ENCODE measurements at places on chromosomes 5 and 9.

GRCh38 chr5:143094087-143094521 is 309.4 kb downstream of the NR3C1 start:
- no peak for DNase-seq

- DNase-seq: no peak
Measured at GRCh38 chr5:113606298-113607134, 93.0 kb downstream of the YTHDC2 start.

DNA sequence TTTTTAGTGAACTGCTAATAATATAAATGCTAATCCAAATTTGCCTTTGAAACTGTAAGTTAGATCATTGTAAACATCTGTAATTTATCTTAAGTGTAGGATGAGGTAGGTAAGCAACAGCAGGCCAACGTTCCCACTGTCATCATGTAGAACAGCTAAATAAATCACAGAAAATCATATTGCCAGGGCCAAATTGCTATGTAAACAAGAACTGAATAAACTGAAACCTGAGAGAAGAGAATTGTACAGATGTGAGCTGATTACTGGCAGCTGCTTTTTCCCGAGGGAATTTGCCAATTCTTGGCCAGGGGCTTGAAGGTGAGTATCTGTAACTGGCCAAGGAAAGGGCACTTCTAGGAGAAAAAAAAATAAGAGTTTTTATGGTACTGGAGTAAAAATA is 97.6 kb downstream of the CDH10 start:
- DNase-seq: peak; percentile 17

DNA sequence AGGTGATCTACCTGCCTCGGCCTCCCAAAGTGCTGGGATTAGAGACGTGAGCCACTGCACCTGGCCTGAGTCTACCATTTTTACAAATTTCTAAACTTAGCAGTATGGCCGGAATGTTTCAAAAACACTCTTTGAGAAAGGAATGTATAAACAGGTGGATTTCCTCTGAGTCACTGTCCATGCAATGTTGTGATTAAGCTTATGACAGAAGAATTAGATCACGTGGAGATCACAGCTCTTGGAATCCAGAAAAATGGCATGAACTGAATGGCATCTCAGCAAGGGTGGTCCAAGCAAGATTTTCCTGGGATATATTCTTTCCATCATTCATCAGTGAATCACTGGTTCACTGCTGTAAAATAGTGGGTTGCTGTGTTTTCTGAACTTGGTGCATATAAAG is 865.0 kb downstream of the PTPRD start:
- DNase-seq: no peak

- DNase-seq: no peak
Measured at GRCh38 chr9:129411501-129412175, 209.3 kb downstream of the C9orf50 start.

GRCh38 chr9:108850293-108850897 is 5.4 kb downstream of the ACTL7B start:
- DNase-seq: no peak

DNA sequence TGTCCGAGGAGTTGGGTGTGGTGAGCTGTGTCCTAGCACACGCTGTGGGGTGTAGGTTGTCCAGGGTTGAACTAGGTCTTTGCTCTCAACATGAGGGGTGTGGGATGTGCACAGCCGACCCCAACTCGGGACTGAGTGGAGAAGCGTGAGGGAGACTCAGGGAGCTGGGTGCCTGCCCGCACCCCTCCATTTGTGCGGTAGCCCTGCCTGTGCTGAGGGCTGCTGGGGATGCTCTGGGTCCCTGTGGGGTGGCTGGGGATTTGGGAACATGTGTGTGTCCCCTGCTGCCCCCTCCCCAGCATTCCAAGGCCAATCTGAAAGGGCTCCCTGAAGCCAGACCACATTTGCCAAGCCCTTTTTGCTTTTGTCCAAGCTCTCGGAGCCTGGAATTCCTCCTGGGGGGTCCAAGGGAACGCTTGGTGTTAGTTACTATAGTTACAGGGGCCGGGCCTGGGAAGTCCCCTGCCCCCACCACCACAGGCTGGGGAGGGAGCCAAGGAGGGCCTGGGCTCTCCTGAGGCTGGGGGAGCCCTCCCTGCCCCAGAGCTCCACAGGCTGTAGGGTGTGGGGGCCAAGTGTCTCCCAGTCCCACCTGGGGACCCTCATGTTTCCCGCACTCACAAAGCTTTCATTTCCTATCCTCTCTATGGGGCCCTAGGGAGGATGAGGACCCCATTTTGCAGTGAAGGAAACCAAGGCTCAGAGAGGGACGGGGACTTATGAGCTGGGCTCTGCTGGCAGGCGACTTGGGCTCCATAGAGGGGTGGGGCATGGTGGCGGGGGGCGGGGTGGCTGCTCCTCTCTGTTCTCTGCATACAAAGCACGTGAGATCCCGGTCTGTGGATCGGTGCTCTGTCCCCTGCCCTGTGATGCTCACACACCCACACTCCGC is 1.1 kb downstream of the CRB2 start:
- no peak for DNase-seq

DNA sequence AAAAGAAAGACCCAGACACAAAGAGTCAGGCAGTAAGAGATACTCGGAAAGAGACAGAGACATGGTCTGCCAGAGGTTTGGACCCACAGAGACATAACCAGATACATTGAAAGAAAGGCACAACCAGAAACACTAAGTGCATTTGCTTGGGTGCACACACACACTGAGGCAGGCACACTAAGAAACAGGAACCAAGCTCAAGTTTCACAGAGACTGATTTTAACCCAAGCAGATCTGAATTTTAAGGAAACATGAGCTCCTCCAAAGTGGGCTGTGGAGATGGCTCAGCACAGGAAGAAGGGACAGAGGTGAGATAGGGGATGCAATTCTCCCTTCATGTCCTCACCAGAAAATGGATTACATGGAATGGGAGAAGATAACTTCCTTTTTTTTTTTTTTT is 9.5 kb downstream of the AQP3 start:
- DNase-seq: no peak

DNA sequence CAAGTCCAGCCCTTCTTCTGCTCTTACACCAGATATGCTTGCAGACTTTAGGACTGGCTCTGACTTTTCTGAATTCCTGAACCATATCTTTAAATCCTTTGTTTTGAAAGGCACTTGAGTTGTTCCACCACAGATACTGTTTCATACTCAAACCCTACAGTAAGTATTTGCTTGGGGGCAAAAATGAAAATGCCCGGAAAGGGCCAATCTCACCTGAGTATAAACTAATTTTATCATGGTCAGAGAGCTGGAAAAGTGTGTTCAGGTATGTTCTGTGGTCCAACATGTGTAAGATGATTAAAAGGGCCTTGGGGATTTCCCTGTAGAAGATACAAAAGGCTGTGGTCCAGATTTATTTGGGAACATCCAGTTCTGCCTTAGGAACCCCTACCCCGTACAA is 225.2 kb downstream of the MAN2A1 start:
- DNase-seq: no peak

GRCh38 chr9:2837915-2838314 is 6.0 kb downstream of the PUM3 start:
- DNase-seq: no peak

- no peak for DNase-seq
Measured at GRCh38 chr5:145598983-145599382, 236.2 kb downstream of the PRELID2 start.

DNA sequence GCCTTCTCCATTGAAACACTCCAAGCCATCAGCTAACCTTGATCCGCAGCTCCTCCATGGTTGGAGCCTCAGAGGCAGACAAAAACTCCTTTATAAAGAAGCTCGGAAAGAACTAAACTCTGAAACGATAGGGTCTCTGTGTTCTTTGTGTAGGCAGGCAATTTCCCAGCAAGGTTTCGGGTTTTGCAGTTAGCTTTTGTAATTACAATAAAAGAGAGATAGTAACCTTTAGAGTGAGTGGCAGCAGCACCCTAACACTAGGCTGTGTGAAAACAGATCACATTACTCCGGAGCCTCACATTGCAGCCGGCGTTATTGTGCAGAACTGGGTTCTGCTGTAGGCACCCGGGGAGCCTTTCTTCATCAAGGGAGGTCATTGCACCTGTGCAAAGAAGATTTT is 115.8 kb upstream of the MAP3K1 start:
- DNase-seq: no peak

DNA sequence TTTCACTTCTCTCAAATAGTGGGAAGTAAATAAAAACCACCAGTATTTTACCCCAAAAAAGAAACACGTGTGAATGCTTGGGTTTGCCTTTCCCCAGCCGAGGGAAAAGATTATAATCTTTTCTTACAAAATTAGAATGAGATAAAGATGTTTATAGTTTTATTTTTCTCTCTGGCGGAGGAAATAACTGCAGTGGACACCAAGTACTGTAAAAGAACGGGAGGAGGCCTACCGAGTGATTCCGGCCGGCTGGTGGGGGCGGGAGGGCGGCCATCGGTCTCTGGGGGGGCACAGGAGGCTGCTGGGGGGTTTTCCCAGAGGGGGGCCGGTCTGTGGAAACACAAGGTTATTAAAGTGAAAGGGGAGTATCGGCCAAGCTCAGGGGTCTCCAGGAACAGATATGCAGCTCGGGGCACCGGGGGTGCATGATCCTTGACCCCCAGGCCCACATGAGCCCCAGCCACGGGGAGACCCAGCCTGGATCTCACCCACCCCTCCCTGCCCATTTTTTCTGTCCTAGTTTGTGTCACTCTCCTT is 29.4 kb downstream of the LCP2 start:
- no peak for DNase-seq

GRCh38 chr9:95494022-95494415 is 22.8 kb downstream of the PTCH1 start:
- DNase-seq: peak; percentile 57

DNA sequence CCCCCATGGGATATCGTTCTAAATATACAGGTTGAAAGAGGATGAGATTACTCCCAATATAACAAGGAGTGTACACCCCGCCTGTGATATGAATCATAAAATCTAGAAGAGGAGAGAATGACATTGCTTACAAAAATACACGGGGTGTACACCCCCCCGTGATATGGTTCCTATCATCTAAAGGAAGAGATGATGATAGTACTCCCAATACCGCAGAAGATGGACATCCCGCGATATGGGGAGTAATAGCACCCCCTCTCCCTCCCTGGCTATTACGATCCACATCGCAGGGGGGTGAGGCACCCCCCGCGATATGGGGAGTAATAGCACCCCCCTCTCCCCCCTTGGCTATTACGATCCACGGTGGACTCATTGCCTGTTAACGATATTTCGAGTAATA is 124.6 kb downstream of the TMEM38B start:
- no peak for DNase-seq

DNA sequence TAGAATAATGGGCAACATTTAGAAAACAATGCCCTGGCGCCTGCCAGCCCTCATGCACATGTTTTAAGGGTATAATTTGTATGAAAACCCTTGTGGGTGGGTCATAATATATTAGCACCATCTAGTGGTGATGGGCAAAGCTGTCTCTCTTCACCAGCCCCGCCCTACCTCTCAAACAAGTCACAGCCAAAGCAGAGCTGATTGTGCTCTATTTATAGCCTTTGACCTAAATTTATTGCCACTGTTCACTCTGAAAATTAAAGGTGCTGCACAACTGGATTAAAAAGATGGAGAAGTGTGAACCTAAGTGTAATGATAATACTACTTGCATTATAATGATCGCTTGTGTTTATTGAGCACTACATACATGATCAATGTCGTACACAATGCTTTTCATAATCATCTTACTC is 131.9 kb upstream of the ANKH start:
- peak; percentile 47 for DNase-seq

GRCh38 chr9:37430841-37431597 is 8.5 kb downstream of the GRHPR start:
- DNase-seq: no peak

DNA sequence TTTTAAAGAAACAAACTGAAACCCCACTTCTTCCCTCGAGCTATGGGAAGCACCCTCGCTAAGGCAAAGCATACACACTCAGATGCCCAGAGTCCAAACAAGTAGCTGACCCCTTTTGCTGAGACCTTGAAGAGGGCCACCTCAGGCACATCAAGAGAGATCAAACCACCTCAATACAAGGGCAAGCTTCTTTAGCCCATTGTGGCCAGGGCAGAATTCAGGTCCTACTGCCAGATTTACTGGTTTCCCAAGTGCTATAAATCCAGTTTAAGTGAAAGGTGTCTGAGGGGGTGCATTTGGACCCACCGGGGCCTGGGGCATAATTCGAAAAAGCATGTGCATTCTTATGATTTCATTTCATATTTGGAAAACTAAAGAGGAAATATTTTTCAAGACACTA is 40.4 kb downstream of the NEURL1B start:
- DNase-seq: no peak

DNA sequence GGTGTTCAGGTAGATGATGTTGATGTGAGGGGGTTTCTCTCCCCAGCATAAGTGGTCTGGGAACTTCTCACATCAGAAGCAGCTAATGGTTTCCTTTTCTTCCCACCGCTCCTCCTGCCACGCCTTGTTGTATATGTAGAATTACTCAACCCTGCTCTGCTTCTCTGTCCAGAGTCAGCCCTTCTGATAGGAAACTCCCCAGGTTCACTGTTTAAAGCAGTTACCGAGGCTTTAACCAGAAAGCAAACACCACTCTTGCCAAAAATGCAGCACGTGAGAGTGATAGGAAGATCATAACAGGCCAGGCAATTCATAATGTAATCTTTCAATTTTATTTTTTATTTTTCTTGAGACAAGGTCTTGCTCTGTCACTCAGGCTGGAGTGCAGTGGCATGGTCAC is 10.5 kb upstream of the TMEM252 start:
- no peak for DNase-seq

- no peak for DNase-seq
Measured at GRCh38 chr5:111675201-111675934, 81.6 kb downstream of the NREP start.

GRCh38 chr5:179118756-179119414 is 58.7 kb downstream of the ZNF354C start:
- DNase-seq: no peak

GRCh38 chr5:64827703-64828102 is 59.0 kb downstream of the CWC27 start:
- no peak for DNase-seq

DNA sequence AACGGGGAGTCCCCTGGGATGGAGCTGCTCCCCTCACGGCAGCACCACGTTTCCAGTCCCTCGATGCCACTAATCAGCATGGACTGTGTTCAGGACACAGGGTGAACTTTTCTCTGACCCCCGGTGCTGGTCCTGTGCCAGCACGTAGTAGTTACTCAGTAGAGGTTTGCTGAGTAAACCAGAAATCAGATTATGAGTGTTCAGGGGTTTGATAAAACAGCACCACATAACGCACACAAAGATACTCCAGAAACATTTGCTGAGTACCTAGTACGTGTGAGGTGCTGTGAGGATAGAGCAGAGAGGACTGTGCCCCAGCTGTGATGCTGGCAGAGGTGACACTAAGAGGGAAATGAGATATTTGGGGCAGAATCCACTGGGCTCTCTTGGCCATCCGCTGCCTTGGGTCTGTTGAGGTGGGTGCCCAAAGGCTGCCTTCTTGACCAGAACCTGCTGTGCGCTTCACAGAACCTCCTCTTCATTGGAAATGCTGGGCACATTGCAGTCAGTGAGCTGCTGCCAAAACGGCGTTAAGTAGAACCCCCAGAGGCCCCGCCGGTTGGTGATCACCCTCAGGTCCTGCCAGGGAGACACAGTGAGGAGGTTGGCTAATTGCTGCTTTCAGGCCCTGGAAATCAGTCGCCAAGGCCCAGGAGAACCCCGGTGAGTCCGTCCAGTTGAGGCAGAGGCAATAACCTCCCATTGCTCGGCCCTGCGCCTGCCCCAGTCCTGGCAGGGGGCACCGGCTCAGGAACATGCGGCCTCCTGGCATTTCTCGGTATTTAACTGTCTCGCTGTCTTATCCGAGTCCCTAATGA is 49.4 kb downstream of the NEURL1B start:
- no peak for DNase-seq

GRCh38 chr9:129178568-129179382 is 714 bp upstream of the IER5L start:
- peak; percentile 93 for DNase-seq

Data from NCI-H510A (cell line).